ENCODE measurements at places on chromosomes 2 and 18.

DNA sequence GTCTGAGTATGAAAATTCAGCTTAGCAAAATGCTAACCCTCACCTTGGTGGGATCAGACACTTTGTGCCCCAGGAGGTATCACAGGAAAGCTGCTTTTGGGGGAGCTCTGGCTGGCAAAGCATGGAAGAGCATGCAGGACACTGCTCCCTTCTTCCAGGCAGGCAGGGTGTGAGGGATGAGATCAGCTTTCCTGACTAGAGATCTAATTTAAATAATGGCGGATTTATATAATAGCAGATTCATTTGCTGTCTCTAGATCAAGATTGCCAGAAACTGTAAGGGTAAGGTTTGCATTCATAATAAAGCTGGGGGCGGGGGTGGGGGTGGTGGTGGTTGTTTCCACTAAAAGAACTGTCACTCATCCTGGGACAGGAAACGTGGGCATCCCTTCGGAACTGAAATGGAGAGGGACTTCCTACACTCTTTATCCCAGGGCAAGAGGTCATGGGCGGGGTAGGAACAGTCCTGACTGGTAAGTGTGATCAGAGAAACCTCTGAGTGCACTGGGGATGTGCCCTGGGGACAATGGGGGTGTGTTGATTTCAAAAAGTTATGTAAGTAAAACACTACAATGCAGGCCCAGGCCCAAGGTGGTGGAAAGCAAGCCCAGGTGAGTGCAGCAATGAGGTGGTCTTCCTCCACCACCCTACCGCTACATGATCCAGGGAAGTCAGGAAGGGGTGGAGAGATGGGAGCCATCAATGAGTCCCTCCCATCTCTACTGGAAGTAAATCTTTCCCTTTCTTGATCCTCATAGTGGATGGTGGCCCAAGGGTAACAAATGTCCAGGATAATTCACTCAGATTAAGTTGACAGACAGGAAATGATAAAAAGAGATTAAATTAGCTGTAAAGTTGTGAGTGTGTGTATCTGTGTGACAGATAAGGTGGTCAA, 171.4 kb upstream of the SERPINE2 start:
- DNase-seq: no peak

GRCh38 chr2:222733846-222734702, 62.6 kb downstream of the MOGAT1 start:
- no peak for DNase-seq

DNA sequence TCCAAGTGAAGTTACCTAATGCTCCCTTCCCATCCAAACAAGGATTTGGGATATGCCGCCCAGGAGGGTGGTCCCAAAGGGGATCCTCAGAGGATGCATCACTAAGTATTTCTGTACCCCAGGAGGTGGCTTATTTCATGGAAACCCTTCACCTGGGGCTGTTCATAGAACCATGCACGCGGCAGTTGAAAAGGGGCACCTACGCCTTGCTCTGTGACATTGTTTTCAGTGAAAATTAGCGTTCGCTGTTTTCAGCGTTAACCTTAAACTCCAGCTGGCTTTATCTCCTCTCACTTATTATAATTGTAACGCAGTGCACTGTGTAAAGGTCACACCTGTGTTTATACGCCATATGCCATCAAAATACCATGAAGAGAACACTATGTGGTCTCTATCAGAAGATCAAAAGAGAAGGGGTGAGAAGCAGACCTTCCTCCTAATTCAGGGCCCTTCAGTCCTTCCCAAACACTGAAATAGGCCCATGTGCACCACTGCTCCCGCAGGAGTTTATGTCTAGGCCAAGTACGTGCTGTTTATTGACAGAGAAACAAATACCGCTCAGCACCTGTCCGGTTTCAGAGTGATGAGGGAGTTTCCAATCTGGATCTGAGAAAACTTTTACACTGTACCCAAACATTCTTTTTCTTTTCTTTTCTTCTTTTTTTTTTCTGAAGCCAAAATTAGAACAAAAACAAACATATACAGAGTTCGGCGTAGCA, 162.1 kb downstream of the BCL2 start:
- DNase-seq: no peak

GRCh38 chr2:18378020-18378653, 182.3 kb downstream of the RDH14 start:
- peak; percentile 53 for DNase-seq

- no peak for DNase-seq
Measured at GRCh38 chr2:58357521-58357920, 116.4 kb upstream of the FANCL start.

DNA sequence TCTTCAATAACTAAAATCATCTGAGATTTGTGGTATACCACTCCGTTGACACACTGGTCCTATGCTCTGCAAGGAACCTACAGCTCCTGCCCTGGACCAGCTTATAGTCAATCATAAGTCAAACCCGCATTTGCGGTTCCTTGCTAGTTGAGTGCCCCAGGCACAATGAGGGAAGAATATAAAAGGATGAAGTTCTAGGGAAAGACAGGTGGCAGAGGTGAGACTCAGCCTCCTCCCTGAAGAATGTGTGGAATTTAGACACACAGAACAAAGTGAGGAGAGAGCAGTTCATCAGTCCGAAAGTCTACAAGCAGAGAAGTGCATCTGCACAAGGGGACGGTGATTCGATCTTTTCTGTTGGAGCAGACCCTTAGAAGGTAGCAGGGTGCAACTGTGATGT, 615.0 kb upstream of the FANCL start:
- DNase-seq: no peak

GRCh38 chr18:78622251-78622906, 357.2 kb upstream of the SALL3 start:
- DNase-seq: no peak

DNA sequence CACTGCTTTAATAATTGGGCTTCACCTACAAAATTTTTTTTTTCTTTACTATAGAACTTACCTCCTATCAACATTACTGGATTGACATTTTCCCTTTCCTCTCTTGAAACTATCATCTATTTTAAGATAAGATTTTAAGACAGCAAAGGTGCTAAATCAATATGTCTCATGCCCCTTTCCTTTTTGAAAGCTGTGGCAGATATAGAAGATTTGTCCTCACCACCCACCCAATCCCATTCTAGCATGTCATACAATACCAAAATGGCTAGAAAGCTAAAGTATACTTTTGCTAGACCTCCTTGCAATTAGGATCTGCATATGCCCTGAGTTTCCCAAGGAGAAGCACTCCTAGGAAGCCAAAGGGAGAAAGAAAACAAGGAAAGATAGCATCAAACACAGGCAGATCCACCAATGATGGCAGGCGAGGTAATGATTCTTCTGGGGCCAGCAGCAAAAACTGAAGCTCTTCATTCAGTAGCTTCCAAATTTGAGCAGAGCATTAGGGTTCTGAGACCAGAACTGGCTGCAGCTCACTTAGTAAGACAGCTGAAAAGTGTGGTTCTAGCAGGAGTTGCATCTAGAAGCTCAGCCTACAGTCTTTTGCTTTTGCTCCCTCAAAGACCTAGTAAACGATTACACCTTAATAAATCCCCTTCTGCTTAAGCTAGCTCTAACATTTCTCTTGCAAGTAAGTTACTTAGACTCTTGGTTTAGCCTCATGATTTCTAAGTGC, 242.1 kb downstream of the ZEB2 start:
- no peak for DNase-seq

- no peak for DNase-seq
Measured at GRCh38 chr2:220341014-220341413, 713.6 kb downstream of the SLC4A3 start.

GRCh38 chr18:51537487-51537886, 340.0 kb upstream of the MEX3C start:
- peak; percentile 38 for DNase-seq

DNA sequence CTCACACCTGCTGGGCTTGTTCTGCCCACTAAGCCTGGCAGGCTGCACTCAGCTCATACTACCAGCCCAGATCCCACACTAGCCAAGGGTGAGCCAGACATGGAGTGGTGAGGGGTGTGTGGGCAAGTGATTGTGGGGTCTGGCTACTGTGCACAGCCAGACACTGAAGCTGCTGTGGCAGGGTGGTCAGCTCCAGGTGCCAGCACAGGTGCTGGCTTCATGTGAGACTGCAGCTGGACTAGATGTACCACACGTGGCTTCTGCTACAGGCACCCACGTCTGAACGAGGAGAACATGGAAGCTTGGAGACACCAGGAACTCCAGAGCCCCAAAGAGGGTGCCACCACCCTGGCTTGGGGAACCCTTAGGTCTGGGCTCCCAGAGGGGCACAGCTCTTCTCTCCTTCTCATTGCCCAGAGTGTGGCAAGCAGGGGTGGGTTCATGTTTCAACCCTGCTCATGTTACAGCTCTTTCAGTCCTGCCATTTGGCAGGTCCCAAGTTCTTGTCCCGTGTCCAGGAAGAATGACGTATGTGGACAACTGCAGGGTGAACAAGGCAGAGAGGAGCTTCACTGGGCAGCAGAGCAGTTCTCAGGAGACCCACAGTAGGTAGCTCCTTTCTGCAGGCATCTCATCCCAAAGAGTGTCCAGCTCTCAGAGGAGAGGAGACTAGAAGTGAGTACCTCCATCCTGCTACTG, 1624.2 kb upstream of the TMEFF2 start:
- DNase-seq: no peak

GRCh38 chr2:46091004-46091403, 206.2 kb upstream of the EPAS1 start:
- DNase-seq: no peak

DNA sequence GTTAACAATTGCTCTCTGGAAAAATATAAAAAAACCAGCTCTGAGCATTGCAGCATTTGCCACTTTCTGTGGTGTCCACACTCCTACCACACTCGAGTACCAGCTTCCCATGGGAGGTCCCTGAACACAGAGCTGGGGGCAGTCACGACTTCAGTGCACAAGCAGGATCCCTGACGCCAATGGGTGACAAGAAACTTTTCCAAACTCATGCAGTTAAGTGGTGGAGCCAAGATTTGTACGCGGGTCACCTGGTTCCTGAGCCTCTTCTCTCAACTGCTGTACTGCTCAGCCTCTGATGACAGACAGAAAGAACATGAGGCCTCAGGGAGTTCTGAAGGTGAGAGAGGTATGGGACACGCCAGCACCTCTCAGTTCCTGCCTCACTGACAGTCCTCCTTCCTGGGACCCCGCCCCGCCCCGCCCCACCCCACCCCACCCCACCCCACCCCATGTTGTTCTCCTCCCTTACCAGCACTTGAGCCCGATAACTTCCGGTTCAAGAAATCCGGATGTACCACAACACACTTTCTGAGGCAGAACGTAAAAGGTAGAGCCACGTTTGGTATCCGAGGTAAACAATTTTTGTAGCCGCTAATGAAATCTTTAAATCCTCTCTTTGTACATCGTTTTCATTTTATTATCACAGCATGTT, 287.6 kb downstream of the MYCN start:
- DNase-seq: no peak

DNA sequence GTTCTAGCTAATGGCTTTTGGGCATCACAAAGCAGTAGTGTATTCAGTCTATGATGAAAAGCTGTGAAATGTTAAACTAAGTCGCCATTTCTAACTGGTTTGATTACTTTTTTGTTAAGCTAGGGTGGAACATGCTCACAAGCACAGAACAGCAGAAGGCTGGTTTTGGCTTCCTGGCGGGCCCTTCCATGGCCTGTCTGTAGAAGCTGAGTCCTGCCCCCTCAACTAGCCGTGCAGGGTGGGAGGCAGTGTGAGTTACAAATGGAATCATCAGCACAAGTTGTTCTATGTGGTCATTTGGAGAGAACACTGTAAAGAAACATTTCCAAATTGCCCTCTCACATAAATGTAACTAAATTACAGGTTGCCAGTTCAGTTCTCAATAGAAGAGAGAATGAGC, 290.8 kb downstream of the ALPK2 start:
- no peak for DNase-seq

GRCh38 chr2:162075689-162076132, 1.7 kb upstream of the DPP4 start:
- DNase-seq: no peak

GRCh38 chr2:148745151-148745851, 100.8 kb downstream of the EPC2 start:
- DNase-seq: no peak

DNA sequence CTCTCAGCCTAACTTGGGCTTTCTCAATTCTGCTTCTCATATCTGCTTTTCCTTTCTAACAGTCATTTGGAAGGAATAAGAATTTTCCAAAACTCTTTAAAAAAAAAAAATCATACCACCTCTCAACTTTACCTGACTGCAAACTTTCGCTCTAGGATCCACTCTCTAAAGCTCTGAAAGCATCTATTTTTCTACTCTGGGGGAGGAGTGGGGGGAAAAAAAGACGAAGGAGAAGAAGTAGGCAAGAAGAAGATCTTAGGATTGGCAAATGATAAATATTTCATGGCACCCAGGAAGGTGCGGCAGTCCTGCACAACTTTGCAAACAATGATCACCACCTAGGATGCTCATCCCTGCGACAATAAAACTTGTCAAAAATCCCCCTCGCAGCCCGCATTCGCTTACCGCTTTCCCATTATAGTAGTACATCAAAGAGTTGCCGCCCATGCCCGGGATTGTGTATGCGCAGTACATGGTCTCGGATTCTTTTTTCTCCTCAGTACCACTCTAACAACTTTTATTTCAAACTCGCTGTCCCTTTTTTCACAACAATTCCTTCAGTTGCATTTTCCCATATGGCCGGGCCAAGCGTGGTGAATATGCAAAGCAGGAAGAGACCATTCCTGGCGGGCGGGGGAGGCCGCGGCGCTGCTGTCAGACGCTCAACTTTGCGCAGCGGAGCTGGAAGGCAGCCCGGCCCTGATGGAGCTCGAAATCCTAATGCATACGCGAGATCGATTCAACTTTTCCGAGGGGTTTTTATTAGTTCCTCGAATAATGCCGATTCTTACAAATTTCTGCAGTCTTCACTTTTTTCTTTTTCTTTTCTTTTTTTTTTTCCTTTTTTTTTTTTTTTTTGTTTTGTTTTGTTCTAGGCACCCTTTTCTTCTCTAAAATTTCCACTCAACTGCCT, 266.5 kb downstream of the TCF4 start:
- DNase-seq: peak; percentile 52
